ENCODE measurements at places on chromosomes 6 and 20.

DNA sequence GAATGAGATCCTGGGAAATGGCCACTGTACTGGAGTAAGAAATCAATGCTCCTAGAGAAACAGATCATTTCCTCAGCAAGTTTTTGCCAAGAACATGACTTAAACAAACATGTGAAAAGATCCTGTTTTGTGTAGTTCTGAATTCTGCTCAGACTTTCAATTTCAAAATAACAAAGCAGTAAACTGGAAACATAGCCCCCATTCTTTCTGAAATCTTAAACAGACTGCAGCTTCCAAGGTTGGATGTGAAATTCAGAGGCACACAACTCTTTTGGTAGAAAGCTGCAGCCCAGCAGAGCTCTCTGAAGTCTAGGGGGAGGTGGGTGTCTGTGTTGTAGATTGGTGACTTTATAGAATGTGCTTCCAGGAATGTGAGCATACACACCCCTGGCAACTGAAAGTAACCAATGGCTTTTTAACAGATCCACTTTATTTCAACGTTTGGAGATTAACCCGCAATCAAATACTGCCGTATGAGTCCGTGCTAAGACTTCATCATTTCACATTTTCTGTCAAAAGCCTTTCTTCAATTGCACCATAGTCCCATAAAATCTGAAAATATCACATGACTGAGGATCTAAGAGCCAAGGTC is 86.4 kb downstream of the ATXN1 start:
- H3K36me3 ChIP-seq = peaks cover 37% of the 10 kb centered on the region
- no peak overlapping the region for H3K27ac ChIP-seq
- H3K4me3 ChIP-seq = no peak overlapping the region
- DNase-seq = no peak
- H3K27me3 ChIP-seq = no peaks in the 10 kb centered on the region

DNA sequence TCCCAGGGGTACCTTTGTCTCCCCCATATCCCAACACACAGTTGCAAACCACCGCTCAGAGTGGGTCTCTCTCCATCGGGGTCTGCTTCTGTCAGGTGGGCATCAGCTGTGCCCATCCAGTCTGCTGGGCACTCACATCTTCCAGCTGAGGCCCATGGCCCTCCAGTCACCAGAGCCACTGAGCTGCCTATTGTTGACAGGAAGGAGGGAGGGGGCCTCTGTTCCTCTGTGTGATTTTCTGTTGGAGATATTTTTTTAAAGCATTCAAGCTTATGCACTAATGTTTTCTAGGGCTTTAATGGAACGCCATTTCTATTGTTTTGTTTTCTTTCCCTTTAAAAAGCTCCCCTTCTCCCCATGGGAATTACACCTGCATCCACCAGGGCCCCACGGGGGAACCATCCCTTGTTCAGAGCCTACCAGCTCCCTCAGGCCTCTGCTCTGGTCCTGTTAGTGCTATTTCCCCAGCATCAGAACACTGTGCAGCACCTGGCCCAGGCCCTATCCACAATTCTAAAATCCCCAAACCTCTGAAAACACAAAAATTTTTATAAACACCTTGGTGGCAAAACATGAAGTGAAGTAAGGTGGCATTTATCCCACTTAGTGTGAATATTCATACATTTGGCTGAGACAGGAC is 326.2 kb downstream of the CD83 start:
- peaks cover 24% of the 10 kb centered on the region for H3K36me3 ChIP-seq
- H3K27ac ChIP-seq = no peak overlapping the region
- DNase-seq = no peak
- no peaks in the 10 kb centered on the region for H3K27me3 ChIP-seq
- peaks cover 52% of the 10 kb centered on the region for H3K4me1 ChIP-seq

DNA sequence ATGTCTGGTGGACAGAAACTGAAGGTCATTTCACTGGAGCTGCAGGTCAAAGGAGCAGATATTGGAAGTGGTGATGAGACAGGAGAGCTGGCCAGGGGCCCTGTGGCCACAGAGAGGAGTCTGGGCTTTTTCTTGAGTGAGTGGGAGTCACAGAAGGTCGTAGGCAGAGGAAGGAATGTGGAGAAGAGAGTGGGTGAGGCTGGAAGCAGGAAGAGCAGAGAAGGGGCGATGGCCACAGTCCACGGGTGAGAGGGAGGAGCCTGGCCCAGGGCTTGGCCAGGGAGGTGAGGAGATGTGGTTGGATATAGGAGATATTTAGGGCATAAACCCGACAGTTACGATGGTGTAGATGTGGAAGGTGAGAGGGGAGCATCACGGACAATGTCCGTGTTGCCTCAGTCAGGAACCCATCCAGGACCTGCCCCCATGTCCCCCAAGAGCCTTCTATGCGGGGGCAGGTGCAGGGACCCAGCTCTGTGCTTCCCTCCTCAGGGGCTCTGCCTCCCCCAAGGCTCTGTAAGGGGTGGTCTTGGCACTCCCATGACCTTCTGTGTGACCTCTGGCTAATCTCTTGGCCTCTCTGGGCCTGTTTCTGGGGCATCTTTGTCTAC is 150.5 kb upstream of the PTPN1 start:
- no peak overlapping the region for H3K27ac ChIP-seq
- H3K4me1 ChIP-seq = no peaks in the 10 kb centered on the region
- peaks cover 7% of the 10 kb centered on the region for H3K27me3 ChIP-seq
- H3K4me3 ChIP-seq = no peak overlapping the region

DNA sequence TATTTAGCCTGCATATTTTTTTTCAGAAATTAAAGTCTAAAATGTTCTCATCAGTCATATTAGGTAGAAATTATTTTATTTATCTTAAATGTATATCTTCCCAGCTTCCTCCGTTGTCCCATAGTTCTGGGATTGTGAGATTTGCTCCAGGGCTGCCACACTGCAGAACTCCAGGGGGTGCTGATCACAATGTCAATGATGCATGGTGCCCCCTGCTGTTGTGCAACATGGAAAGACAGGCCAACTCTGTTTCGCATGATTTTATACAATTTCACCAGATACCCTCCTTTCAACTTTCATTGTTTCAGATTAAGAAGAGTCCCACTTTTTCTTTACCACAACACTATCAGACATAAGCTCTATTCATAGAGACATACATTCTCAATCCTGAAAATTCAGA is 35.9 kb downstream of the ID4 start:
- DNase-seq = no peak
- H3K36me3 ChIP-seq = no peaks in the 10 kb centered on the region
- H3K27me3 ChIP-seq = no peaks in the 10 kb centered on the region
- H3K27ac ChIP-seq = no peak overlapping the region

GRCh38 chr6:140346428-140346827 is 972.0 kb upstream of the CITED2 start:
- H3K4me1 ChIP-seq = no peaks in the 10 kb centered on the region
- no peaks in the 10 kb centered on the region for H3K27me3 ChIP-seq
- no peak for DNase-seq
- no peaks in the 10 kb centered on the region for H3K36me3 ChIP-seq
- H3K27ac ChIP-seq = no peak overlapping the region

DNA sequence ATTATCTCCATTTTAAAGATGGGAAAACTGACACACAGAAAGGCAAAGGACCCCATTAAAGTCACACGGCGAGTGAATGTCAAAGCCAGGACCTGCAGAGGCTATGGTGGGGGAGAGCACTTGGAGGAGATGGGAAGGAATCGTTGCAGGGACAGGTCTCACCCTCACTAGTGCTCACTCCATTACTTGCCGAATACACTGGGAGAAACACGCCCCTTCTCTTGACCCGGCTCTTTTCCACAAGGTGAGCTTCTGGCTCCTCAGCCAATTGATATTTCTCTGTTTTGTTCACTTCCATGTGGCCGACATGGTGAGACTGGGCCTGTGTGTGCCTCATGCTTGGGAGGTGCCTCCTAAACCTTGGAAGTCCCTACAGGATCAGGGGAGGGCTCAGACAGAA is 117.8 kb upstream of the KCNG1 start:
- peaks cover 13% of the 10 kb centered on the region for H3K27me3 ChIP-seq
- no peaks in the 10 kb centered on the region for H3K4me1 ChIP-seq
- H3K4me3 ChIP-seq = no peak overlapping the region

GRCh38 chr20:1722513-1723050 is 65.0 kb upstream of the SIRPG start:
- H3K4me1 ChIP-seq = peaks cover 12% of the 10 kb centered on the region
- H3K27me3 ChIP-seq = no peaks in the 10 kb centered on the region
- no peak overlapping the region for H3K27ac ChIP-seq
- peaks cover 3% of the 10 kb centered on the region for H3K36me3 ChIP-seq
- no peak overlapping the region for H3K4me3 ChIP-seq

DNA sequence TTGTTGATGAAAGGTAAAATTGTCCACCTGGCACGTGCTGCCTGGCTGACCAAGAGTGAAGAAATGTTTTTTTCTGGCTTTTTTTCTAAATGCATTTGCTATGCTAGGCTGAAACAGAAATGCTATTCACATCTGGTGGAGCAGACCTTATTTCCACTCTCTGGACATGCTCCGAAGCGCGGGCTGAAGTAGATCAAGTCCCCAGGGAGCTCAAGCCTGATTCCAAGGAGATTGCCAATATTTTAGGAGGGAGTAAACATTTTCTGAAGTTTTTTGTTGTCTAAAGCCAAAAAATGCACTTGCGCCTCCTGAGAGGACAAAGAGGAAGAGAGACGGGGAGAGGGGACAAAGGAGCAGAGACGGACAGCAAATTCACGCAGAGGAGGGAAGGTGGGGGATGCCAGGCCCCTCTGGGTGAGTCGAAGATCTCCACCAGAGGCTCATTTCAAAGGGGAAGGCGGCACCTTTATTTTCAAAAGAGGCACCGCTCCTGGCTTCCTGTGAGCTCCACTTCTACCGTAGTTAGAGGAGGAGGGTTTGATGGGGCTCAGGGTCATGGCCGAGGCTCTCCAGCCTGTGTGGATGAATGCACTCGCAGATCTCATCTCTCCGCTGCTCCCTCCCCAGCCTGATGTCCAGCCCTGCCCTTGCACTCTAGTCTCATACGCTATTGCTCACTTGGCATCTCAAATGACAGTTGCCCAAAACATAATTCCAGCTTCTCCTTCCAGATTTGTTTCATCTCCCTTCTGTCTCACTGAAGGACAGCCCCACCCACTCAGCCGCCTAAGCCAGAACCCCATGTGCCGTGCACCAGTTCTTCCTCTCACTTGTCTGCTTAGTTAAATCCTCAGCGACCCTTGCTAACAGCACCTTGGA is 23.1 kb upstream of the SMOC2 start:
- no peaks in the 10 kb centered on the region for H3K4me1 ChIP-seq
- H3K27me3 ChIP-seq = no peaks in the 10 kb centered on the region
- no peak overlapping the region for H3K27ac ChIP-seq
- no peak for DNase-seq

DNA sequence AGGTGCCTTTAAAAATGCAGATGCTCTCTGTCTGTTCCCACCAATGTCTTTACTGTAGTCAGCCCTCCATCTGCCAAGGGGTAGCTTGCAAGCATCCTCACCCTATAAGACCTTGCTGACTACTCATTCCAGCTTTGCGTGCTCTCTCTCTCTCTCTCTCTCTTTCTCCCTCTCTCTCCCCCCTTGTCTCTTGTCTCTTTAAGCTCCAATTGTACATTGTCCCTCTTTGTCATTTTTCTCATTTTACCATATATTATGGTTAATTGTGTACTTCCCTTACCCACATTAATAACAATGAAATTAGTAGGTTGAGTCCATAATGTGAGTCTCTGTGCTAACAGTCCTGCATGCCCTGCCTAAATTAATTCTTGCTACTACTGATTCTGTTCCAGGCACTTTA is 350.2 kb upstream of the CDH4 start:
- no peaks in the 10 kb centered on the region for H3K36me3 ChIP-seq
- no peaks in the 10 kb centered on the region for H3K27me3 ChIP-seq
- H3K4me1 ChIP-seq = no peaks in the 10 kb centered on the region
- H3K27ac ChIP-seq = no peak overlapping the region
- no peak for DNase-seq

DNA sequence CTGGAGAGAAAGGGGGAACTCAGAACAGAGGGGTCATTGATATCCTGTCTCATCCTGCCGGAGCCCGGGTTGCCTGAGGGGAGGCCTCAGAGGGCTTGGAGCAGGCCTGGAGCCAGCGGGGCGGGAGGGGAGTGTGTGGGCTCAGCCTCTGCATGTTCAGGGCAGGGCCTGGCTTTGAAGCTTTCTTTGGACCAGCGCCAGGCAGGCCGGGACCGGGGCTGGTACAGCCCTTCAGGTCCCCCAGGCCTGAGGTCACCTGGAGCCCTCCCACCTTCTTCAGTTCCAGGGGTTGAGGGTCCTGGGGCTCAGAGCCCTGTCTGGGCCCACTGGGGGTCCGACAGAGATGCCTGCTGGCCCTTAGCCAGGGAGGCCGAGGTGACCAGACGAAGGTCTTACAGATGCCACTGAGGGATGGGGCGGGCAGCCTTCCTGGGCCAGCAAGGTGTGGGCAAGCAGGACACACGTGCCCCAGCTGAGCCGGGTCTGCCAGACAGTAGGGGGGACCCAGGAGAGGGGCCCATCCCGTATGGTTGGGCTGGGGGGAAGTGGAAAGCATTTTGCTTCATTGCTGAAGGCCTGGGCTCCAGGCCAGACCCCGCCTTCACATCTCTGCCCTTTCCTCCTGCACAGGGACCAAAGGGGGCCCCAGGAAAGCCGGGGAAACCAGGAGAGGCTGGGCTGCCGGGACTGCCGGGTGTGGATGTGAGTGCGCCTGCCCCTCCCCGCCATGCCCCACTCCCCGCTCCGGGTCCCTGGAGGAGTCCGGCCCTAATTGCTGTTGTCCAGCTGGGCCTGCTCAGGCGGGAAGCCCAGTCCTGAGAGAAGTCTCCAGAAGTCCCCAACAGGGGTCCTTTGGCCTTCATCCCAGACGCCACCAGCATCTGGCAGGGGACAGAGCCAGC is 2.0 kb downstream of the COL9A3 start:
- no peaks in the 10 kb centered on the region for H3K36me3 ChIP-seq
- H3K27ac ChIP-seq = no peak overlapping the region
- H3K4me1 ChIP-seq = no peaks in the 10 kb centered on the region
- no peak overlapping the region for H3K4me3 ChIP-seq

- H3K4me1 ChIP-seq = no peaks in the 10 kb centered on the region
- DNase-seq = no peak
- peaks cover 17% of the 10 kb centered on the region for H3K27me3 ChIP-seq
- H3K4me3 ChIP-seq = no peak overlapping the region
Measured at GRCh38 chr6:131779304-131779703, 28.5 kb upstream of the ENPP1 start.

DNA sequence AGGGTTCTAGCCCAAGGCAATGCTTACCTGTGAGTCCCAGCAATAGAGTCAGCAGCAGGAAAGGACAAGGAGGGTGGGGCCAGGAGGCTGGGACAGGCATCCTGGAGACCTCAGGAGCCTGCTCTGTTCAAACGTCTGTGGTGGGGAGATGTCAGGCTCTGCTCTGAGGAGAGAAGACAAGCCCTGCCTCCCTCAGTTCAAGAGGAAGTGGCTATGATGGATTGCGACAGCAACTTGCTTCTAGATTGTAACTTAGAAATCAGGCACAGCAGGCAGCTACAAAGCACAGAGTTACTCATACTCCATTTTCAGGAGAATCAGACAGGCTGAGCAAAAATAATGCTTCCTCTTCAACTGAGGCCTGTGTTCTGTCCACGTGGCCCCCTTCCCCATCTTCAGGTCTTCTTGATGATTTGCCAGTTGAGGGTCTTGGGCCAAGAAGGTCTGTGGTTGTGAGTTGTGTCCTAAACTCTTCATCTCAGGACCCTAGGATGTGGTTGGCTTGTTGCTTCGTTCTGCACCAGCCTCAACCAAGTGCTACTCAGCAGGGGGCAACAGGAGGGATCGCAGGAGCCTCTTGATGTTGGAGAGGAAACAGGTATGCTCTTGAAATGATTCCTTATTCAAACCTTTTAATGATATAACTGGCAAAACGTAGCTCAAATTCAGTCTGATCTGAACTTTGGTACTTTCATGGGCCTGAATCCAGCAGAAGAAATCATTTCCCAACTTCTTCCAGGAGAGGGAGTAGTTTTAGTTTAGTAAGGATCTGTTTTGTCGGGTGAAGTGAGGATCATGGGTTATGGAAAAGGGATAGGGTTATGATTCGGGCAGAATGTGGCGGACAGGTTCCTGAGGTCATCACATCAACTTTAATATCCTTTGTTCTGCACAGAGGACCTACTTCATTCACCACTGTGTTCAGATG is 31.0 kb downstream of the SIRPB1 start:
- H3K4me1 ChIP-seq = no peaks in the 10 kb centered on the region
- H3K4me3 ChIP-seq = no peak overlapping the region
- H3K27ac ChIP-seq = no peak overlapping the region
- DNase-seq = no peak
